ENCODE measurements at places on chromosomes 3 and 15. TPM values are rescaled to one million over a fixed set of nuclear protein-coding genes. Genes with fewer than 3 reads are reported as not detected.

GRCh38 chr3:64548200-64548889, 139.5 kb downstream of the ADAMTS9 start:
- peak; percentile 38 for DNase-seq

MAP4 gene
- 285 TPM for polyA plus RNA-seq

TAMM41 gene
- 12.7 TPM for polyA plus RNA-seq

- no peak for DNase-seq
Measured at GRCh38 chr3:59800481-59800880, 750.7 kb upstream of the CFAP20DC start.

- DNase-seq: no peak
Measured at GRCh38 chr3:192039593-192039992, 578.6 kb downstream of the PYDC2 start.

All from AG04450 (cell line).